ENCODE measurements at places on chromosomes 2 and 18.

DNA sequence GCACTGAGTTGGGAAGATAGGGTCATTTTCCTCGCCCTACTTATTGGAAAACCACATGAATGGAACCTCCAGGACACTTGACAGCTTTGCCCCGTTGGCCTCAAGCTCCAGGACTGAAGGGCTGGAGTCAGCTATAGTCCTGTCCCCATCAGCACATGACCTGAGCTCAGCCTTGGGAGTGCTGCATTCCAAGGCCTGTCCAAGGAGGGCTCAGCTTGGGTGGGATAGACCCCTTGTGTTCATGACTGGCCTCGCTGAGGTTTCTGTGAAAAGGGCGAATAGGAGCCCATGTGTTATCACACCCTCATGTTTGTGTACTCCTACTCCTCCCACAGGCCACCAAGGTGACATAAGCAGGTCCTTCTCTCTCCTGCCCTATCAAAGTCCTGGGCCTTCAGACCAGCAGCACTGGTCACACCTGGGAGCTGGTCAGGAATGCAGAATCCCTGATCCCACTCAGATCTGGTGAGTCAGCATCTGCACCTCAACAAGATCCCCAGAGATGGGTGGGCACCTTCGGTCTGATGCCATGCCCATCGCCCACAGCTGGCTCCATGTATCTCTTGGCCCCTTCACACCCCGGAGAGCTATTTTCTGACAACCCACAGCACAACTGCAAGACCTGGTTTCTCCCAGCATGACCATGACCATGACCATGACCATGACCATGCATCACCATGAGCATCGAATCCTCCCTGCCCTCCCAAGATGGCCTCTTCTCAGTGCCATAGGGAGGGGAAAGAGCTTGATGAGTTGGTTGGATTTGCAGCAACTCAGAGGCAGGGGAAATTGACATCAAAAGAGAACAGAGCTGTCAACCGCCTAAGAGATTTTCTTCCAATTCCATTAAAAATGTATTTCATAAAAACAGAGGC is 83.0 kb upstream of the RAB6C start:
- no peak for DNase-seq

- DNase-seq: no peak
Observed at GRCh38 chr2:70771446-70771845, 3.4 kb upstream of the ADD2 start.

DNA sequence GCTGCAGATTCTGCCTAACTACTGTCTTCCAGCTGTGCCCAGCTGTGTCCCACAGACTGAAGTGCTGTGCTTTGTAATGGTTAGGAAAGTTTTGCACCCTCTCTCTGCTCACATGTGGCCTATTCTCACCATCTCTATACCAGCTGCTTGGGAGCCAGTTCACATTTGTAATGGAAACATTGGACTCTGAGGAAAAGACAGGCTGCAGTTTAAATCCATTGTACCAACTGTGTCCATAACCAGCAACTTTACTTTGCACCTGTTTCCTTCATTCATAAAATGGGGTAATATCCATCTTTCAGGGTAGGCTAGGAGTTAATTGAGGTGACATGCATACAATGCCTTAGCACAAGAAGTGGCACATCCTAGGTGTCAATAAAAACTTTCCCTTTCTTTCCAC is 344.0 kb downstream of the TNS1 start:
- no peak for DNase-seq

- DNase-seq: no peak
Observed at GRCh38 chr18:37219257-37219656, 346.3 kb downstream of the CELF4 start.

- DNase-seq: no peak
Observed at GRCh38 chr2:239675826-239676715, 275.3 kb upstream of the HDAC4 start.

DNA sequence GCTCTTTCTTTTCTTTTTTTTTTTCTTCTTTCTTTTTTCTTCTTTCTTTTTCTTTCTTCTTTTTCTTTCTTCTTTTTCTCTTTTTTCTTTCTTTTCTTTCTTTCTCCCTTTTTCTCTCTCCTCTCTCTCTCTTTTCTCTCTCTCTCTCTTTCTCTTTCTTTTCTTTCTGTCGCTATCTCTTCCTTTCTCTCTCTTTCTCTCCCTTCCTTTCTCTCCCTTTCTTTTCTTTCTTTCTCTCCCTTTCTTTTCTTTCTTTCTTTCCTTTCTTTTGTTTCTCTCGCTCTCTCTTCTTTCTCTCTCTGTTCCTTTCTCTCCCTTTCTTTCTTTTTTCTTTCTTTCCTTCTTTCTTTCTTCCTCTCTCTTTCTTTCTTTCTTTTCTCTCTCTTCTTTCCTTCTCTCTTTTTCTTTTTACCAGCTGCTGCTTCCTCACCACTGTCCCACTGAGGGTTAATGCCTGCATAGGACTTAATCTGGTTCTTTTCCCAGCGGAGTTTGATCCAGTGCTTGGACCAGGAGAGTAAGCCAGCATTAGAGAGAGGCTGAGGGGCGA is 145.4 kb upstream of the SIX2 start:
- no peak for DNase-seq

DNA sequence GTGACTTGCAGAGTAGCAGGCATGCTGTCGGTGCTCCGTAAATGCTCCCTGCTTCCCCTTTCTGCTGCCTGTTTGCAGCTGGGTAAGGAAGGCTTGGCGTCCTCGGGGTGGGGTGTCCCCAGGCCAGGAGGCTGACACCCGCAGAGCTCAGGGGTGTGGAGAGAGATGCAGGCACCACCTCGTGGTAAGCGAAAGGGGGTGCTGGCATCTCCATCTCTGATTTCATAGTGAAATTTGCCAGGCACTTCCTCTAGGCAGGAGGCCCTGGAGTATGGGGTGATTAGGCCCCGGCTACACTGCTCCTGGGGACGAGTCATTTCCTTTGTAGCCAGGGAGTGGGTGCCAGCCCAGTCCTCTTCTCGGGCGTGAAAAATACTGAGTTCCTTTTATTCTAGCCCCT is 160.4 kb downstream of the KLHL29 start:
- DNase-seq: no peak

GRCh38 chr2:240589375-240589774 is 2.8 kb downstream of the CAPN10 start:
- no peak for DNase-seq

DNA sequence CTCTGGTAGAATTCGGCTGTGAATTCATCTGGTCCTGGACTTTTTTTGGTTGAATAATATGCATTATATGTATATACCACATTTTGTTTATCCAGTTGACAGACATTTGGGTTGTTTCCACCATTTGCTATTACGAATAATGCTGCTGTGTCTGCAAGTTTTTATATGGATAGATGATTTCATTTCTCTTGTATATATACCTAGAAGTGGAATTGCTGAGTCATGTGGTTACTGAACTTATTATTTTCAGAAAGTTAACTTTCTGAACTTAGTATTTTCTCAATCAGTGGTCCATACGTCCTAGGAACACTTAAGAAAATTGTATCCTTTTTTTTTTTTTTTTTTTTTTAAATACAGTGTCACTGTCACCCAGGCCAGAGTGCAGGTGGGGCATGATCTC is 63.3 kb downstream of the RIF1 start:
- no peak for DNase-seq

DNA sequence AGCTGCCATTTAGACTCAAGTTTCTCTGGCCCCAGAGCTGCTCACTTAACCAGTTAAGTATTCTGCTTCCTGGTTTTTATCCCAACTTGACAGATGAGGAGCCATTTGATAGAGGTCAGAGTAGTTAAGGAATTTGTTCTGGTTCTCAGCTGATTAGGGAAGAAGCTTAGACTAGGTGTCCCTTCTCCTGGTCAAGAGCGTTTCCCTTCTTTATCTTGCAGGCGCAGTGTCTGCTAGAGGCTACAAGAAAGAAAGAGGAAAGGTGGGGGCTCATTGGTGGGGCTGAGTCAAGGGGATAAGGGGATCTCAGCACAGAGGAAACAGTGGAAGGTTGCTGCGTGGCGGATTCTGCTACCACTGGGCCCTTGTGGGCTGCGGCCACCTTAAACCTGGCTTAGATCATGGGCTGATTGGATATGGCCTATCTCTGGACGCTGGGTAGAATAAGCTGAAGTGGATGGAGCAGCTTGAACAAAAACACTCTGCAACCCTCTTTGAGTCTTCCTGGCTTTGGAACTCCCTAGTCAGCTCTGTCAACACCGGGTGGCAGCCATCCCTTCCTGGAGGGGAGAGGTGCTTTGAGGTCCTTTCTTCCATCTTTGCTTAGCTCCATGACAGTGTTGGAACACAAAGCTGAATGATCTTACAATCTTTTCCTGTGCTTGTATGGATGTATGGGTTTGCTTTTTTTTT is 70.8 kb downstream of the QPCT start:
- peak; percentile 50 for DNase-seq

DNA sequence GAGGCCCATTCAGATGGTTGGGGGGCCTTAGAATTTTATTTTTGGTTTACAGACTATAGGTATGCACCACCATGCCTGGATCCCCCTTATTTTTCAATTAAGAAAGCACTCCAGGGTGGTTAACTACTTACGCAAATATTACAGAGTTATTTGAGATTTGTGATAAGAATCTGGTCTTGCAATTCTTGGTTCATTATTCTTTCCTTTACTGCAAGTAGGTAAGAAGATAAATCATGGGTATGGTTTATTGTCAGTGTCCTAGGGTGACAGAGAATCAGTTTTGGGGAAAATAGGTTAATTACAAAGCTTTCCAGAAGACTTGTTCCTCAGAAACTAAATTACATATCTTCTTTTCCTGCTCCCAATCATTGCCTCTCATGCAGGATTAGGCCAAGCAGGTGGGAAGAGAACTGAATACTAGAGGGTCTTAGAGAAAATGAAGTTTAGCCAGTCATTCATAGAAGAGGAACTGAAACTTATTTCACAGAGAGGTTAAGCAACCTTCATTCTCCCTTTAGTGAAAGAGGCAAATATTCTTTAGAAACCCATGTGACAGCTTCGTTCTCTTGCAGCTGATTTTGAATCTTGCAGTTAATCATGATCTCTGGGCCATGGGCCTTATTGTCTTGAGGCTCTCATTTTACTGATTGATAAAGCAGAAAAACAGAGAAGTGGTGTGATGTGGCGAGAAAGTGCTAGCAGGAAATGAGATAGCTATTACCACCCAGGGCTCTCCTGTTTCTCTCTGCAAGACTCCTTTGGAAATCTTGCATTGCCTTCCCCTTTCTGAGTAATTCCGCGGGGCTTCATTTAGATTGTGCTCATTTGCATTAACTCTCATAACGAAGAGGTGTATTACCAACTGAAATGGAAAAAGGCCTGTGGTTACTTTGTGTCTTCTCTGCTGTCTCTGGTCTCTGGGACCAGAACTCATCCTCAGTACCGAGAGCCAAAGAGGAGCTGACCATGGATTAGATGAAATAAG is 44.8 kb upstream of the ARHGAP25 start:
- DNase-seq: no peak
